ENCODE measurements at places on chromosomes 6 and 20. TPM values are rescaled to one million over a fixed set of nuclear protein-coding genes. Genes with fewer than 3 reads are reported as not detected.

PSMB9 gene
- 315 TPM for total RNA-seq

ASIP gene
- total RNA-seq = not detected

SLC18B1 gene
- 9.7 TPM for total RNA-seq

IL20RA gene
- not detected for total RNA-seq

C6orf132 gene
- total RNA-seq = 0.18 TPM

- DNase-seq = no peak
These were observed 30.6 kb upstream of the ZBTB24 start for GRCh38 chr6:109513571-109514071.

GRCh38 chr6:40903456-40903855 lies 135.6 kb downstream of the UNC5CL start:
- no peak for DNase-seq

GRCh38 chr6:72699159-72699558 lies 77.3 kb downstream of the KCNQ5 start:
- DNase-seq = no peak

GRCh38 chr6:50966986-50967385 lies 148.3 kb downstream of the TFAP2B start:
- DNase-seq = no peak

GRCh38 chr6:151616600-151616999 lies 122.8 kb downstream of the CCDC170 start:
- no peak for DNase-seq

DNA sequence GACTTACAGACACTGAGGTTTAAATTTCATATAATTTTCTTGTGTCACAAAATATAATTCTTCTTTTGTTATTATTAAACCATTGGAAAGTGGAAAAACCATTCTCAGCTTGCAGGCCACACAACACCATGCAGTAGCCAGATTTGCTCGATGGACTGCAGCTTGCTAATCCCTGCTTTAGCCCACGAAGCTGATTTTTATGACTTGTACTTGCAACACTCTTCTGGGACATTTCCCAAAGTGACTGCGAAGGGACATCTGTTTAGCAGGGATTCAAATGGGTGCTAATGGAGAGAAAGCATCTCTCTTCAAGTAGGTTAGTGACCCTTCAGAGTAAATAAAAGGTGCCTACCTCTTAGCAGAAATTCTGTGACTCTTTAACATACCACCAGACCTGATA lies 304.6 kb upstream of the ZFP64 start:
- no peak for DNase-seq

DNA sequence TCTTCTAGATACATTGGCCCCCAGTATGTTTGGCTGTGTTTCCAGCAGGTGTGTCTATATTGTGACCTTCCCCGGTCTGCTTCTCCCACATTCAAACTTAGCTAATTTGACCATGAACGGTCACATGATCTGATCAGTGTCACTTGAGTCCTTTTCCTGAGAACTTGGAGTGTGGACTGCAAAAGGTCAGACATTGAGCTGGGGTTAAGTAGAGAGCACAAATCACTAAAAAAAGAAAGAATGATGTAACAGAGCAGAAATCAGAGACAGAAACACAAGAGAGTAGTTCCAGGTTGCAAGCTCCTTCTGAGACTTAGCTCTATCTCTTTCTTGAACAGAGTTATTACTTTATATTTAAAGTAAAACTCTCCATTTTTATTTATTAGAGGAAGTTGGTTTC lies 733.9 kb downstream of the CBLN4 start:
- no peak for DNase-seq

GRCh38 chr6:139597771-139598755 lies 223.6 kb upstream of the CITED2 start:
- no peak for DNase-seq

GRCh38 chr6:56567501-56567900 lies 75.2 kb downstream of the DST start:
- no peak for DNase-seq

GRCh38 chr6:48032151-48032550 lies 78.8 kb downstream of the PTCHD4 start:
- no peak for DNase-seq
